Tongue (tissue), 3 donors: ENCODE measurements at places on chromosomes 3 and 15. TPM values are rescaled to one million over a fixed set of nuclear protein-coding genes. Genes with fewer than 3 reads are reported as not detected.

DNA sequence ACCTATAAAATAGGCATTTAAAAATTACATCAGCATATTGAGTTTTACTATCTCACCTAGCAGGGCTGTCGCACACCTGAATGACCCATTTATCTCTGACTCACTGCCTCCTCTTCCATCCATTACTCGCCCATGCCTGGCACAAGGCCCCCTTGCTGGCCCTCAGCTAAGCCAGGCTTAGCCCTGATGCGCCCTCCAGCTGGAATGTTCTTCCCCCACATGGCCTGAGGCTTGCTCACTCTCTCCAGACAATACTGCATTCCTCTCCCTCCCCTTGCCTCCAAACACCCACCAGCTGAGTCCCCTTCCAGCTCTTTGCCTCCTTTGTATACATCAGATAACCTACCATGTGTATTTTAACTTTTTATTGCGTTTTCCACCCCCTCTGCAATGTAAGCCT is 7.2 kb downstream of the SH3BP5 start:
- no peak for DNase-seq

DNA sequence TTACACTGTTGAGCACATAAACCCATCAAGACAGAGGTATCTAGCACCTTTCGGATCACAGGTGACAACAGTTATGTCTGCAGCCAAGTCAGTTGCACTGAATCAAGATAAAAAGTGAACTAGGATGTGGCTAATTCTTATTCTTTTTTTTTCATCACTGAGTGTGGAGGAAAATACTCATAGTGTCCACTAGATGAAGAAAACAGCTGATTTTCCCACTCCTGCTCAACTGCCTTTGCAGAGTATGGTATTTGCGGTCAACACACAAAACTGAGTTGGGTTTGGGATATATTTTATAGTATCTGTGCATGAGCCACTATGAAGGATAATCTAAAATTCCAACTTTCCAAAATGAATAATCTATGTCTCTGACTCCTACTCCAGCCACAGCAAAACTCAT is 32.5 kb downstream of the IL17RD start:
- no peak for DNase-seq

- DNase-seq = no peak
Observed at GRCh38 chr3:195033531-195034091, 237.3 kb downstream of the XXYLT1 start.

DNA sequence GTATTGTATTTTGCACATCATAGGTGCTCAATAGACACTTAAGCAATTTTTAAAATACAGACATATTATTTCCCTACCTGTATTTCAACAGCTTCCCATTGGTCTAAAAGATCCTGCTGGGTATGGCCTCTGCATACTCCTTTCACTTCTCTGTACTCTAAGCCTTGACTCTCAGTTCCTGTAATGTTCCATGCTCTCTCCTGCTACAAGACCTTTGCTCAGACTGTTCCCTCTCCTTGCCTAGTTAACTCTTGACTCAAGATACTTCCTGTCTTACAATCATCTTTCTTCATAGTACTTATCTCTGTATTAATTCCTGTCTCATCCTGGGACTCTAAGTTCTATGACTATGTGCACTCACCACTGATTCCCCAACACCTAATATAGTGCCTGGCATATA is 1.7 kb downstream of the SCN11A start:
- no peak for DNase-seq

DNA sequence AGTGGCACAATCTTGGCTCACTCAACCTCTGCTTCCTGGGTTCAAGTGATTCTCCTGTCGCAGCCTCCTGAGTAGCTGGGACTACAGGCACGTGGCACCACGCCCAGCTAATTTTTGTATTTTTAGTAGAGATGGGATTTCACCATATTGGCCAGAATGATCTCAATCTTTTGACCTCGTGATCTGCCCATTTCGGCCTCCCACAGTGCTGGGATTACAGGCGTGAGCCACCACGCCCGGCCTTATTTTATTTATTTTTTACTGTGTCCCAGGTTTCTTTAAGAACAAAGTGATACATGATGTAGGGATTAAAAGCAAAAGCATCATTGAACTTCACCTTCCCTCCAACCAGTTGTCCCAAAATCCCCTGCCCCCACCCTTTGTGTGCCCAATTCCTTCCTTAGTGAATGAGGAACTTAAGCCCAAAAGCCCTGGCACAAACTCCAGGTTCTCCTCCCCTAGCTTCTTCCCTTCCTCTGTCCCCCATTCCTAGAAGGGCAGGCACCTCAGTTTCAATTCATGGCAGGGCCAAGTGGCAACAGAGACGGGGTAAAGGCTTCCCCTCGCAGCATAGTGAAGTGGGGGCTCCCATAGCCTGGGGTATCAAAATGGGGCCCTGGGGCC is 23.7 kb upstream of the RPN1 start:
- DNase-seq = no peak

DNA sequence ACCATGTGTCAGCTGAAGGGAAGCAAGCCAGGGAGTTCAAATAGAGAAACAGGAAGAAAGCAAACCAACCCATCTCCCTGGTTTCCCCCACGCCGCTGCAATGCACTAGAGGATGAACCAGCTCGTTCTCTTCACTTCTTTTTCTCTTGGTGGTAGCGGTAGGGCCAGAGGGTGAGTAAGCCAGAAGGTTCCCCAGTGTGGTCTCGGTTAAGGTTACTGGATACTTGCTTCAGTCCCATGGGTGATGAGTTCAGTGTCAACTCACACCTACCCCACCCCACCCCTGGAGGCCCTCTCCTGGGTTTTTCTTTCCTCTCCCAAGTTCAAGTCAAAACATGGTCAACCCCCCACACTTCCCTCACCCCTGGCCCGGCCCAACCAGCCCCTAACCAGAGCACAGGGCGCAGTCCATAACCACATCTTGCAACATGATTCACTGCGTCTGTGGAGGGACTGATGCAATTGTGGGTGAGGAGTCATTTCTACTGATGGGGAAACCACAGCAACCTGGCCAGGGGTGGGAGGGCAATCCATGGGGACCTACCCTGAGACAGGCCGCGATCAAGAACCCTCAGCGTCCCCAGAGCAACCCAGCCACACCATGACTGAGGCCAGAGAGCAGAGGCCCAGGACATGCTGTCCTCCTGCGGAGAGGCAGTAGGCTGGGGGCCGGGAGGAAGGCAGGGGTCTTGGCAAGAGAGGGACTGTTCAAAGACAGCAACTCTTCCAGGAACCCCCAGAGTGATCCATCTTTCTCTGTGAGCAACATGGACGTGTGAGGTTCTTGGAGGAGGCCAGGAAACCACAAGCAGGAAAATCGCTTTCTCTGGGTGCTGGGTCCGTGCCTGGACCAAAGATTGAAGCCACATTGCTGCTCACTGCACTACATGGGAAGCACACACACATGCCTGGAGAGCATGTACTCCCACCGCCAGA is 276.6 kb downstream of the UACA start:
- no peak for DNase-seq

DNA sequence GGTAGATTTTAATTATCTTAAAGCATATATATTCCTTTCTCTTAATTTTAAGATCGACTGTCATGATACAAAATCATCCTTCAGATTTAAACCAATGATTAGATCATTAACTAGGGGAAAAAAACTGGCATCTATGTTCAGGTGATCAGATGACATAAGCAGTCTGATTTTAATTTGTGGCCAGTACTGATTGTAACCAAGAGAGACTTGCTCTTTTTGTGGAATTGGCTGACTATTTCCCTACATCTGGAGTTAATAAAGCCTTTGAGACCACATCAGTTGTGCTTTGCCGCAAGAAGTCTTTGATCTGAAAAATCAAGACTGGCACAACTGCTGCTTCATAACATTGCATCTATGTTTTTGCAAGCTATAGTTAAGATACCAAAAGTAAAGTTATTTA is 148.4 kb upstream of the CGNL1 start:
- DNase-seq = peak; percentile 80

MYL3 gene
- 33.1 TPM for total RNA-seq

TGM4 gene
- total RNA-seq = not detected

PROS1 gene
- total RNA-seq = 43.9 TPM

GPR62 gene
- 0.41 TPM for total RNA-seq

GRCh38 chr3:105210141-105210540 is 156.6 kb upstream of the ALCAM start:
- no peak for DNase-seq

GRCh38 chr3:10551139-10551538 is 45.8 kb upstream of the ATP2B2 start:
- no peak for DNase-seq

DNA sequence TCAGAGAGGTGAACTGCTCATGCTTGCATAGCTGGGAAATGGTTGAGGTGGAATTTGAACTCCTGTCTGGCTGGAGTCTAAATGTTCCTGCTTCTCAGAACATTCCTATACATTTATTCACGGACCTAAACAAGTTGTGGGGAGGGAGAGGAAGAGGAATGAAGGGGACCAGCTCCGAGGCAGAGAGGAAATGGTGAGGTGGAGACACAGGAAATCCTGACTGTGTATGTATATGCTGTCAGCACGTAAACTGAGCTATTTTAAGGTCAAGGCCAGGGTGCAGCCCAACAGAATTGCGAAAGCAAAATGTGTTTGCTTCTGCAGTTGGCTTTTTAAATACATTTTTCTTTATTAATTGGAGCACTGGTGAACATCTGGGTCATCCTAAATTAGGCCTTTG is 74.1 kb upstream of the POMGNT2 start:
- DNase-seq = peak; percentile 33

DNA sequence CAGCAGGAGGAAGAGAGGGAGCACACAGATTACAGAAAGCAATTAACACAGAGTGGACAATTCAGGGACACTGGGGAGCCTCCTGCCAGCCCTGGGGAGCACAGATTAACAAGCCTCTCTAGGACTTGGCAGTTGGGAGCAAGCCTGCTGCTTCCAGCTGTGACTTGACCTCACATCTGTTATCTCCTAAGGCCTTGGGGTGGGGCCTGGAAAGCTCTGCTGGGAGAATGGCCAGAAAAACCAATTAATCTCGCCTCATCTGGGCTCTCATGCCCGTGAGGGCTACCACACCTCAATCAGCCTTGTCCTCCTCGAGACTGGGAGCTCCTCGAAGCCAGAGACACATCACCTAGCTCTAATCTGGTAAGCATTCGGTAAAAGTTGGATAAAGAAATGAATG is 39.1 kb downstream of the SEMA5B start:
- DNase-seq = peak; percentile 77

- DNase-seq = peak; percentile 54
Observed at GRCh38 chr3:112302881-112303763, 9.1 kb upstream of the SLC9C1 start.

DNA sequence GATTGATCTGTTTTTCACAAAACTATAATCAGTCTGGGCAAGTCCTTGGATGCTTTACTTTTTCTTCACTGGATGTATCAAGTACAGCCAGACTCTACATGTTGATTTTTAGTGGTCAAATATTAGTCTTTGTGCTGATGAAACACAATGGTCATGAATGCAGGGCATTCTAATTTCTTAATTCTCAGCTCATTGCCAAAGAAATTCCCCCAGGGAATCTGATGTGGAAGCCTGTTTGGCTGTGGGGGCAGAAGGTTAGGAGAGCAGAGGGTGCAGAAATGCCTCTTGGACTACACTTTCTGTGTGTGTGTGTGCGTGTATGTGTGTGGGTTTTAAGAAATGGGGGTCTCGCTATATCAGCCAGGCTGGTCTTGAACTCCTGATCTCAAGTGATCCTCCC is 48.7 kb upstream of the HACD2 start:
- no peak for DNase-seq

KLHL6 gene
- 4.2 TPM for total RNA-seq

- no peak for DNase-seq
Observed at GRCh38 chr3:152381881-152382295, 113.2 kb downstream of the MBNL1 start.

ACAD9 gene
- total RNA-seq = 36.7 TPM

- no peak for DNase-seq
Observed at GRCh38 chr3:58698246-58698645, 31.7 kb upstream of the FAM3D start.

GRCh38 chr3:34075975-34076374 is 277.5 kb downstream of the PDCD6IP start:
- DNase-seq = no peak

GRCh38 chr3:156368189-156368588 is 186.7 kb downstream of the SSR3 start:
- DNase-seq = no peak

- DNase-seq = no peak
Observed at GRCh38 chr3:195563317-195563716, 20.2 kb upstream of the PPP1R2 start.

DNA sequence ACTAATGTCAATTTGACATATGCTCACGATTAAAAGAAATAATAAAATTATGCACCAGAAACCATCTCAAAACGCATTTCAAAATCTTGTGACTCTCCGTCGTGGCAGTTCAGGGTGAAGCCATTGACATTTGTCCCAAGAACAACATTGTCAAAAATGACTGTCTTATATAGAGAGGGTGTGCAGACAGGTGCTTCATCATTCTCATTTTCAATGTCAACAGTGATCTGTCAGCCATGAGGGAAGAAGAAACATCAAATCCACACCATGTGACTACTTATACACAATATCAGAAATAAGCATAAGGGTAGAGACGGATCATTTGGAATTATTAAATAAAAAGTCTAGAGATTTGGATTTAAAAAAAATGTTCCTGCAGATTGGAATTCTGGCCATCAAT is 65.1 kb upstream of the C3orf49 start:
- DNase-seq = no peak

PSTPIP1 gene
- total RNA-seq = 5.3 TPM

GRCh38 chr15:23072633-23073032 is 33.3 kb upstream of the TUBGCP5 start:
- no peak for DNase-seq

DNA sequence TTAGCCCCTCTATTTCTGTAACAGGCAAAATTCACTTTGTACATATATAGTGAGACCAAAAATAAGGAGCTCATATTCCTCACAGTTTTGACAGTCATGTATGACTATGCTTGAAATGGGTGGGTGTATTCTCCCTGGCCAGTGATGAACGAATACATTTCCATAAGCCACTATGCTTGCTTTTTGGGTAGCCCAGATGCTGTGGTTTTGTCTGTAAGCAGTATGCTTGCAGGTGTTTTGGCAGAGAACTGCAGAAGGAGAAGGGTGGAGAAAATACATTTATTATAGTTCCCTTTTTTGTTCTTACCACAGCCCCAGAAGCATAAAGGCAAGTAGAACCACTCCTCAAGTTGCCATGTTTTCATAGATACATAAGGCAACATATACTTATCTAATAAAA is 131.2 kb downstream of the RBMS3 start:
- no peak for DNase-seq

B3GALNT1 gene
- 27.5 TPM for total RNA-seq

- DNase-seq = peak; percentile 41
Observed at GRCh38 chr3:24270204-24270691, 224.4 kb downstream of the THRB start.
